AG10803 (cell line): ENCODE measurements at places on chromosomes 11 and 22.

GRCh38 chr11:93054881-93055280, 85.4 kb downstream of the MTNR1B start:
- peak; percentile 90 for DNase-seq

DNA sequence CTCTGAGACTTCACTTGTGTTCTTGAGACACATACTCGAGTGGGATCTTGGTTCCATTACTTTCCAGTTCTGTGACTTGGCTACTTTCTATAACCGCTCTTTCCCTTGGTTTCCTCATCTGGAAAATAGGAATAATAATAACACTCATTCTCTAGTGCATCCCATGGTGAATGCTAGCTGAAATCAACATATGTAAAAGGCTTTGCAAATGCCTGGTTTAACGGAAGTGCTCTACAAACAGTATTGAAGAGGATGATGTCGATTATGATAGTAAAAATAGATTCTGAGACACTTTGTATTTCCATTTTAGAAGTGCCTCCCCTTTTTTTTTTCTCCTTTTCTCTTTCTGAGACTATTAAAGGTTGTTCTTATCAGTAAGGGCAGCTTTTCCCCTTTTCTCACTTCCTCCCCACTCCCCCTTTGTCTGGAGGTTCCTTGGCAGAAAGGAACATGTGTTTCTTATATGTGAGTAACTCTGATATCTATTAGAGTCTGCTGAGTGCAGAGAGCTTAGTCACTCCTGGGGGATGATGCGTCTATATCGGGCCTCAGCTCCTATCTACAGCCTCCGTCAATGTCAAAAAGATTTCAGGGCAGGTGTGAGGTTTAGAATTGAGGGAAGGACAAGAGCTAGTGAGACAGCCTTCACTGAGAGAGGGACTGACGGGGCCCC, 489.3 kb downstream of the NTM start:
- DNase-seq, result peak; percentile 50

- no peak for DNase-seq
Observed at GRCh38 chr11:19843079-19843478, 130.4 kb downstream of the NAV2 start.

GRCh38 chr11:44269369-44270351, 40.3 kb downstream of the ALX4 start:
- DNase-seq, result peak; percentile 20

- DNase-seq, result no peak
Observed at GRCh38 chr11:134485316-134485715, 73.3 kb upstream of the B3GAT1 start.

GRCh38 chr22:25076336-25076735, 123.3 kb upstream of the CRYBB3 start:
- DNase-seq, result no peak

- no peak for DNase-seq
Observed at GRCh38 chr11:65868076-65868667, 4.4 kb downstream of the EFEMP2 start.

GRCh38 chr11:4569075-4569474, 12.5 kb upstream of the OR52I2 start:
- DNase-seq, result no peak

- no peak for DNase-seq
Observed at GRCh38 chr11:47351156-47352126, 1.1 kb downstream of the MYBPC3 start.

- no peak for DNase-seq
Observed at GRCh38 chr22:42432020-42432596, at the start of gene NFAM1. TSS of gene NFAM1 (minus strand) at chr22:42432403. CDS start at chr22:42432357, 46 bp downstream.

DNA sequence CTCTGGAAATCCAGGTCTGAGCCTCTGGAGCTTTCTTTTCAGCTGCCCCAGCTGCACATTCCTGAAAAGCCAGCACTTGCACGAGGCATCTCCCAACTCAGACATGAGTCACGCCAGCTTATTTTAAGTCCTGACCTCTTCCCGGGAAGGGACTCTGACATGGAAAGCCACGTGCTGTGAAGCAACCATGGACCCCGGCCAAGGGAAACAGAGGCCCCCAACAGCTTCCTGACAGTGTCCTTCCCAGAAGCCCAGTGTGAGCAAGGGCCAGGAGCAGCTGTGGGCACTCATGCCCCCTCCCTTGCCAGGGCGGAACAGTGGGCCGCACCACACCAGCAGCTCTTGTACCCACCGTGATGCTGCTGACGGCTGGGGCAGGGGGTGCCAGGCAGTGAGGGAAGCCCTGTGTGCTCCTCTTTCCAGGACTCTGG, 118.8 kb upstream of the CADM1 start:
- peak; percentile 96 for DNase-seq

- no peak for DNase-seq
Observed at GRCh38 chr11:117478926-117479325, 151.3 kb downstream of the CEP164 start.

GRCh38 chr22:36691488-36691887, 12.1 kb downstream of the CACNG2 start:
- DNase-seq, result no peak
